Globus pallidus (tissue), 1 donor: ENCODE measurements at places on chromosomes 12 and 14.

DNA sequence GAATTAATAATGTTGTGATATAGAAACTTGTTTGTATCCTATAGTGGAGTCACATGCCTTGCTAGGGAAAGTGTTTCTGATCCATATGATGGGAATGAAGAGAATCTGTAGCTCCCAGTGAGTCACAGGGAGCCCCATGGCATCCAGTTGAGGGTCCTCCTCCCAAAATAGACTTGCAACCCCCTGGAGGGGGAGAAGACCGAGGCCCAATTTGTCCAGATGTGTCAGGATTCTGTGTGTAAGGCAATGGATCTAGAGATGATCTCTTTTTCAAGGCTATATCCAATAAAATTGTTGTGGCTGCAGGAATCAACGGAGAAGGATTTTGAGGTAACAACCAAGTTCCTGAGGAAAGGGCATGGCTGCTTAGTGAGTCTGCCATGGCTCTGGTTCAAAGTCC is 121.8 kb downstream of the BCL11B start:
- DNase-seq: no peak

DNA sequence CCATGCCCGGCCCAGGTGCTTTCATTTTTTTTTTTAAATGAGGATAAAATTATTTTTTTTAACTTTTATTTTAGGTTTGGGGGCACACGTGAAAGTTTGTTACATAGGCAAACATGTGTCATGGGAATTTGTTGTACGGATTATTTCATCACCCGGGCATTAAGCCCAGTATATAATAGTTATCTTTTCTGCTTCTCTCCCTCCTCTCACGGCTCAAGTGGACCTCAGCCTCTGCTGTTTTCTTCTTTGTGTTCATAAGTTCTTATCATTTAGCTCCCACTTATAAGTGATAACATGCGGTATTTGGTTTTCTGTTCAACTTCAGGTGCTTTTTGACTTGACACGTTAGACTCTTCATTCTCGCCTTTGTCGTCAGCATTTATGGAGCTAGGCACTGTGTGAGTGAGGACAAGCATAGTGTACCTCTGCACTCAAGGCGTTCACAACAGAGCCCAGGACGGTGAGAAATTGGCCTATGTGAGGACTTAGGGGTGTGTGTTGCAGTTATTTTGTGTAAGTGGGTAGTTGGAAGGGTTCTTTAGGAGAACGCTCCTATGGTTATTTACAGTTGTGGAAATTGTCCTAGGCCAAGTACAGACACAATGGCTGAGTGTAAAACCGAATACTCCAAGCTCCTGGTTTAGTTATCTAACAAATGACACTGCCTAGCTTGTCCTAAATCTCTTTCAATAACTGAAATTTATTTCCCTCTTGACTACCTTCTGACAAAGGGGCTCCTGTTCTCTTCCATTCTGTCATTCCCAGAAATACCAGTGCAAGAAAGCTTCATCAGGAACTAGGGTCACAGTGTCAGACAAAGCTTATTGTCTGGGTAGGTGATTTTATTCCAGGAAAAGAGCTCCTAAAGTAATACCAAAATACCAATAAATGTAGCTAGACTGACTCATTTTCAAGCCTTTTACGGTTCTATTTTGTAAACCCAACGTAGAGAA is 200.5 kb upstream of the PRICKLE1 start:
- no peak for DNase-seq

- DNase-seq: peak; percentile 31
These were observed 19.9 kb upstream of the NEDD1 start for GRCh38 chr12:96886998-96887677.

GRCh38 chr12:69966409-69966808 is 141.4 kb downstream of the MYRFL start:
- no peak for DNase-seq

DNA sequence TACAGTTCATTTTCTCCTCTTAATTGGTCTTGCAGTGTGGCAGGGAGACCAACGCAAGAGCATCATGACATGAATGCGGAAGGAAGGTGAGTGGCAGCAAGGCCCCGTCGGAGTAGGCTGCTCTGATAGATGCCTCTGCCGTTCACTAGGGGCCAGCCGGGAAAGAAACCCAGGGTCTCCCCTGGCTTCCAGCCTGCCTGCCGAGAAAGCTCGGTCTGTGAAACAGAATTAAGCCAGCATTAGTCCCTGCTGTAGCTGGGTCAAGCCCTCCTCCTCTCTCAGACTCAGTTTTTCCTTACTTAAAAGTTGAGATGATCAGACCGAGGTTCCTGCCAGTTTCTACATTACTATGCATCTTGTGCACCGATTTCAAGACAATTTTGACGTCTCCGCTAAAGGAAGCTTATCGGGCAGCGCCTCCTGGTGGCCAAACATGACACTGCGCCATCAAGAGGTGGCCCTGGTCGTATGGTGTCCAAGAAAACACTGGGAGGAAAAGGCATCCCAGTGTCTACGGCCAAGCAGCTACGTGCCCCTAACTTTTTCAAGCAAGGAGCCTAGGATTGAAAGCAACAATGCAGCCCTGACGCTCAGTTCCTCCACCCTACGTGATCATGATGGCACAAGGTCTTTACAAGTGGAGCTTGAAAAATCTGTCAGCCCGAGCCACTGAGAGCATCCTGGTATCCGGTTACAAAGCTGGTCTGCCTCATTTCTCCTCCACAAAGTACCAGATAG is 131.6 kb downstream of the KSR2 start:
- DNase-seq: peak; percentile 70

GRCh38 chr12:124242529-124243065 is 52.3 kb upstream of the RFLNA start:
- no peak for DNase-seq

GRCh38 chr14:102212356-102212755 is 72.7 kb downstream of the WDR20 start:
- no peak for DNase-seq

DNA sequence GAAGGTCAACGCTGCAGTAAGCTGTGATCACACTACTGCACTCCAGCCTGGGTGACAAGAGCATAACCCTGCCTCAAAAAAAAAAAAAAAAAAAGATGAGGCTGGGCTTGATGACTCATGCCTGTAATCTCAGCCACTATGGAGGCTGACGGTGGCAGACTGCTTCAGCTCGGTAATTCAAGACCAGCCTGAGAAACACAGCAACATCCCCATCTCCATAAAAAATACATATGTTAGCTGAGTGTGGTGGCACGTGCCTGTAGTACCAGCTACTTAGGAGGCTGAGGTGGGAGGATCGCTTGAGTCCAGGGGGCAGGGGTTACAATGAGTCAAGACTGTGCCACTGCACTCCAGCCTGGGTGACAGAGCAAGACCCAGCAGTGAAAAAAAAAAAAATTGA is 50.4 kb downstream of the GXYLT1 start:
- no peak for DNase-seq

DNA sequence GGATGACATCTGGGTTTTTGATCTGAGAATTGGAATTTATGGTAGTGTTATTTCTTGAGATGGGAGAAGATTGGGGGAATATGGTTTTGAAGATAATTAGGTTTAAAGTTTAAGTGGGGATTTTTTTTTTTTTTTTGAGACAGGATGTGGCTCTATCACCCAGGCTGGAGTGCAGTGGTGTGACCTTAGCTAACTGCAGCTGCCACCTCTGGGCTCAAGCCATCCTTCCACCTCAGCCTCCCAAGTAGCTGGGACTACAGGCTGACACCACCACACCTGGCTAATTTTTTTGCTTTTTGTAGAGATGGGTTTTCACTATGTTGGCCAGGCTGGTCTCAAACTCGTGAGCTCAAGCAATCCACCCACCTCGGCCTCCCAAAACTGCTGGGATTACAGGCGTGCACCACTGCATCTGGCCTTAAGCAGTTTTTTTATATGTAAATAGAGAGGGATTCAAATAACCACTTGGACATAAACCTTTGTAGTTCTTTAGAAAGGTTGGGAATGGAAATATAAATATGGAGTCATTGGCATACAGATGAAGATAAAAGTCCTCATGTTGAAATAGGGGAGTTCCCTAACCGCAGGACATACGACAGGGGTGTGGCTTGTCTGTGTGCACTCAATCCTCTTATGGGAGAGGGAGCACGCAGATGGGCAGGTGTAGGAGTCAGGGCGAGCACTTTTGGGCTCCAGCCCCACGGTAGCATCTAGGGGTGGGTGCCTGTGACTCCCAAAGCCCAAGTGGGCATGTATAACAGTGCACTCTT is 4.7 kb downstream of the LIN52 start:
- DNase-seq: no peak

- no peak for DNase-seq
These were observed 40.1 kb upstream of the CISTR start for GRCh38 chr12:53791735-53792326.

GRCh38 chr14:58216544-58216943 is 16.6 kb downstream of the ACTR10 start:
- DNase-seq: no peak

DNA sequence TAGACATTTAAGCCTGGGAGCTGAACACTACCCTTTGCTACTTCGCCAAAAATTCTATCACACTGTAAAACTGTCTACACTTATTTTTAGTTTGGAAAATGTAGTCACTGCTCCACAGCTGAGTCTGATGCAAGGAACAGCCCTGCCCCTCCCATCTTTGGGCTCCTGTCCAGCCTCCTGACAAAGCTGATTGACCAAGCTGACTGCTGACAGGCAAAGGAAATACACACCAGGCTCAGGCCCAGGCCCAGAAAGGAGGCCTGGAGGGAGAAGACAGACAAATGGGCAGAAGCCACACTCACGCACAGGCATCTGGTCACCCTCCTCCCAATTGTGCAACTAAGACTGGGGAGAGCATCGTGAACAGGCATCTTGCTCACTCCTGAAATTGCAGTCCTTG is 55.3 kb downstream of the ISCA2 start:
- no peak for DNase-seq

DNA sequence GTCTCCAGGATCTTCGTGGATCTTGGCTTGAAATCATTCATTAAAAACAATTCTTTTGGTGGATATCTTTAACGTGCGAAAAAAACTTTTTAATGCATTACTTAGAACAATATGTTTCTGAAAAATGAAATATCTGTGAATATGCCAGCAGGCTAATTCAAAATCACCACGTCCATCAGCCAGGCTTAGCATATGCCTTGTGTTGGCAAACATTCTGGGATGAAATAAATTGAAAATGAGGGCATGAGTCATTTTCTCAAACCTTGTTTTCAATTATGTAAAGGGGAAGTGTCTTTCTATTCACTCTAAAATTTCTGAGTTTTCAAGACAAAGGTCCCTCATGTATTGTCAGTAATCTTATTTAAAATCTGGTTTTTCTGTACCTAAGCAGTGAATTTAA is 393.9 kb downstream of the PAWR start:
- DNase-seq: no peak

- no peak for DNase-seq
These were observed 5.2 kb upstream of the ST8SIA1 start for GRCh38 chr12:22339691-22340090.

- DNase-seq: no peak
These were observed 238.8 kb downstream of the AACS start for GRCh38 chr12:125304029-125304428.
